ENCODE measurements at places on chromosomes 2 and 18.

- no peak for DNase-seq
Observed at GRCh38 chr2:236826606-236827156, 257.1 kb downstream of the ACKR3 start.

DNA sequence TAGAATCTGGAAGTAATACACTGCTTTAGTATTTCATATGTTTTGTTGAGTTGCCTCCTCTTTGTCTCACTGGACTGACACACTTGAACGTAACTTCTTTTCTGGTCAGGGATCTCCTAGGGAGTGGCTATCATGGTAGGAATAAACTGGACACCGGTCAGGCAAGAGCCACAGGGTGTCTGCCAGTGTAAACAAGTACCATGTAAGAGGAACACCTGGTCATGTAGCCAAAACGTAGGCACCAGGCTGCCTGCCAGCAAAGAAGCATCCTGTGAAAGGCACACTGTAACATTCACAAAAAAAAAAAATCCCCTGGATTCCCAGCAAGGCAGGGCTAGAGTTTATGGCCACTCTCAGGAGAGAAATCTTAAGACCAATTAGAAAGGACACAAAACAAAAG, 372.8 kb upstream of the RND3 start:
- no peak for DNase-seq

DNA sequence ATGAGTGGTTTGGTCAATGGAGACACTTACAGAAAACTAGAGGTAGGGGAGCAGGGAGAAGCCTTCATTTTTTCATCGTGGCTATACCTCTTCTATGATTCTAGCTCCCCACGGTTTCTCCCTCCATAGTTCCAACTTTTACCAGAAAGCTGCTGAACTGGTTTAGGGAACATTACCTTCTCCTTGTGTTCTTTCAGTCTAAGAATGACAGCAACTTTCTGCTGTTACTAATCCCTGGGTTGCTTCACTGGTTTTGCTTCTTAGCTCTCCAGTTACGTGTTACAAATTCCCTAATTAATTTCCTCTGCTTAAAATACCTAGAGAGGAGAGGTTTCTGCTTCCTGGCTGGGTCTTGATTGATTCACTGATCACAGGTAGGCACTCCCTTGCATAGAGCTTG, 499.9 kb downstream of the SLC4A3 start:
- no peak for DNase-seq

GRCh38 chr2:99420031-99420430, 69.8 kb downstream of the REV1 start:
- no peak for DNase-seq

- no peak for DNase-seq
Observed at GRCh38 chr2:86274918-86275275, 62.5 kb downstream of the REEP1 start.

- no peak for DNase-seq
Observed at GRCh38 chr2:235063471-235063961, 111.7 kb downstream of the SH3BP4 start.

- DNase-seq, result no peak
Observed at GRCh38 chr2:69216535-69217332, 170.3 kb downstream of the GFPT1 start.

DNA sequence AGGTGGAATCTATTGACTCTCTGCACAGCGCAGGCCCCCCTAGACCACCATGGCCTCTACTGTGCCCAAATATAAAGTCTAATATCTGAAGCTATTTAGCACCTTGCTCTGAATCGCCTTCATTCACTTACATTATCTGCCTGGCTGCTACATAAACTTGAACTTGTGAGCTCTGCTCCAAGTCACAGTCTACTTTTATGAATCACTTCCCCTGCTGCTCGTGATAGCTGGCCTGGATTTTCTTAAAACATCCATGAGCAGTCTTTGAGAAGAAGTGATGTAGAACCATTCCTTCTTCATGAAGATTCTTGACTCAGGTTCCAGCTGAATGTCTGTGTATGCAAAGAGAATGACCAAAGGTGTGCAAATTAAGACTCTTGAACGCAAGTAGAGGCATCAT, 359.5 kb downstream of the RND3 start:
- no peak for DNase-seq

DNA sequence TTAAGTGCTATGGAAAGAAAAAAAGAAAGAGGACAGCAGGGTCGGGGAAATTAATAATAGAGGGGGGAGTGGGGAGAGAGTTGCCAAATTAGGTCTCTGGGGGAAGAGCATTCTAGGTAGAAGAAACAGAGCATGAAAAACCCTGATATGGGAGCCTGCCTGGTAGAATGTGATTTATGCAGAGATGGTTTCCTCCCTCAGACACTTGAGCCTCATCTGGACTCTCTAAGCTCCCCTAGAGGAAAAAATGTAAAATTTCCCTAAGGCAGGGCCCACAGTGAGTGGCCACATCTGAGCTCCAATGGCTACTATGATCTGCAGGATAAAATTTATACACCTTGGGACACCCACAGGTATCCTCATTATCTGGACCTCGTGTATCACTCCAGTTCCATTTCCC, 20.6 kb upstream of the EPAS1 start:
- no peak for DNase-seq

DNA sequence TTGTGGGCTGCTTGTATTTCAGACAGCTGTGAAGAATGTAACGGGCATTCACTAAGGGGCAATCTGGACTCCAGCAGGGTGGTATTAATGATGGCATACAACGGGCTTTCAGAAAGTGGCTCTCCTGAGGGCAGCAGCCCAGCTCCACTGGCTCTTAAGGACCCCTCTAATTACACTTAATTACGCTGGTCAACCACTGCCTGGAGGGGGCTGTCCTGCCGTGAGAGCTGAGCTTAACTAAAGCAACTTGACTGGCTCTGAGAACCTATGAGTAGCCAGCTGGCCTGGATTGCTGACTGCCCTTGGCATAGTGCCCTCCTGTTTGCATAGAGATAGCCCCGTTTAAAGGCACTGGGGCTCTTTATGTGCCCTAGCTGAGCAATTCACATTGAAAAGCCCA, 3.8 kb downstream of the LIPG start:
- DNase-seq, result no peak

DNA sequence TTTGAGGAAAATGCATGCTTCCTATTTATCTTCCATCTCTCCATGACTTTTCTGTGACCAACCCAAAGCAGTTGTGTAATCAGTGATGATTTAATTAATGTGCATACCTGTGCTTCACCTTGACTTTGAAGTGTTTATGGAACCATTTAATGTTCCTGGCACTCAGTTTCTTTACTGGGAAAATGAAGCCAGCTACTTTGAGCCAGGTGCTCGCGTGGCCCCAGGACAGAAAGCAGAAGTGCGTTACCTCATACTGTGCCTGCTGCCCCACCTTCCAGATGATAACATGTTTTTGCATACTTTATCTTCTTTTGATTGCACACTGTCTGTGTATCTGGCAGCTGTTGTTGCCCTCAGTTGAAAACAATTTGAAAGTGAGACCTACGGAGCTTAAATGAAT, 61.3 kb downstream of the PMAIP1 start:
- DNase-seq, result no peak

DNA sequence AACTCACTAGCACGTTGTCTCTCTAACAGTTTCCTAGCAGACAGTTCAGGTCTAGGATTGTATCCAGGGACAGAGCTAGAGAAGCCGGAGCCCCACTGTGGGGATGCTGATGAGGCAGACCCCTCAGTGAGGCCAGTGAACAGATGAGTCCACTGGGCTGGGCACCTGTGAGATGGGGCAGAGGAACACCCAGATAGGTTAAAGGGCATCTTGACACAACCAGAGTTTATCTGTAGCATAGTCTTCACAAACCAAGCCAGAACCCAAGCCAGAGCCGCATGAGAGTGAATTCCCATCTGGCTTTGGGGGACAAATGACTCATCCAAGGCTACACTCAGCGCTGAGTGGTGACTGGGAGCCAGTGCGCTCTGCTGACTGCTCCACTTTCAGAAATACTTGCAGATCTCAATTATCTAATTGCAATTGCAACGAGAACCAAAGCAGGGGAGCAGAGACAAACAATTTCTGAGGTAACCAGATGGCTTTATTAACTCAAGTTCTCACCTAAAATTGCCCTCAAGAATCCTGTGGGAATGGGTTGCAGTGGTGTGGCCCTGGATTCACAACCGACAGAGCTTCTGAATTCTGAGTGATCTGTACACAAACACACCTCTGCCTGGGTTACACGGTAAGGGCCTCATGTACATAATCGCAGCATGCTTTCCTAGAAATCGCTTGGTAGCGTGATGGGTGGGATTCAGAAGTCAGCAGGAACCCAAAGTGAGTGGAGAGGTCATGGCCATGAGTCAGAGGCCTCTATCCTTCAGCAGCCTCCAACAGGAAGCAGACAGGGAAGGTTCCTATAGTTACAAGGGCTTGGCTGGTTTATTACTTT, 48.7 kb upstream of the MSH2 start:
- no peak for DNase-seq

GRCh38 chr2:228841877-228842276, 429.2 kb downstream of the PID1 start:
- DNase-seq, result no peak

GRCh38 chr18:38028946-38029345, 463.3 kb upstream of the CELF4 start:
- no peak for DNase-seq

DNA sequence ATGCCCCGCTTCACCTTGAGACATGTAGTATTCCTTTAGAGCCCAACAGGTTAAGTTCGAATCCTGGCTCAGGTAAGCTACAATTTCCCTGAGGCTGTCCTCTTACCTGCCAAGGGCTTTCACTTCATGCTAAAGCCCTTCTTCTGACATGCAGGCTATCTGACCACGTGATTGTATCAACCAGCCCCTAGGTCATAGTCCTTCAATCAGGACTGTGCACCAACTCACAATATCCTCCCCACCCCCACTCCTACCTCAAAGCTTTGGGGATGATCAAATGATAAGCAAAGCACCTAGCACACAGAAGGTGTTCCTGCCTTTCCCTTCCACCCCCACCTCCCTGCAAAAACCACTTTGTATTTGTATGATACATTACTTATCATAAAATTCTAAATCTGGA, 78.9 kb downstream of the AAK1 start:
- DNase-seq, result no peak

DNA sequence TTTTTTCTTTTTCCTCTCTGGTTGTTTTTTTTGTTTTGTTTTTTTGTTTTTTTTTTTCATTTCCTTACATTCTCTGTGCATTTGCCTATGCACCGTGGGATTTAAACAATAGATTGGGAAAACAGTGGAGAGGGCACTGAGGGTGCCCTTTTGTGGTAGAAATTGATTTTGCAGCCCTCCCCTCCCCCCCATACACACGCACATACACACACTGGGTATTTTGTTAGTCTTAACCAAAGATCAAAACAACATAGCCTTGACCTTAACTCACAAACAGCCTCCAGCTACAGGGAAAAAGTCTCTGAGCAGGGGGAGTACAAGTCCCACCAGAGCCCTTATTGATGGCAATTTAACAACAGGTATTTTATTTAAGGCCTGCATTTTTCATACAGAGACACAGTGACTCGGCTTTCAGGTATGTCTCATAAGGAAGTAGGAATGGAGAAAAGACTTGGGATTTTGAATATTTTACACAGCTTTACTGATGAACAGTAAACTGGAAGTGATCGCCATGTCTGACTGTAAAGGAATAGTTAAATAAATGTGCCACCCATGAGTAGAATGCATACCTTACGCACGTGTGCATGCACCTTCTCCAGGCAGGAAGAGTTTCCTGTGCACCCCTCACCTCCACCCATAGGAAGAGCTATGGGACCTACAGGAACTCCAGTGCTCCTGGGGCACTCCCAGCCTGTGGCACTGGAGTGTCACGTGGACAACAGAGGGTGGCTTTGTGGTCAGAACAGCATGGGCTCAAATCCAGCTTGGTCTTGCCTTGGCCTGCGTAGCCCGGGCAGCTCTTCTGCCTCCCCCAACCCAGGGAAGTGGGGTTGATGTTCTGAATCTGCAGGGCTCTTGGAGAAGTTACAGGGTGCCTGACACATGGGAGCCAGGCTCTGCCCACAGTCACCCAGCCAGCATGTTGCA, 266.4 kb downstream of the ANAPC1 start:
- no peak for DNase-seq

DNA sequence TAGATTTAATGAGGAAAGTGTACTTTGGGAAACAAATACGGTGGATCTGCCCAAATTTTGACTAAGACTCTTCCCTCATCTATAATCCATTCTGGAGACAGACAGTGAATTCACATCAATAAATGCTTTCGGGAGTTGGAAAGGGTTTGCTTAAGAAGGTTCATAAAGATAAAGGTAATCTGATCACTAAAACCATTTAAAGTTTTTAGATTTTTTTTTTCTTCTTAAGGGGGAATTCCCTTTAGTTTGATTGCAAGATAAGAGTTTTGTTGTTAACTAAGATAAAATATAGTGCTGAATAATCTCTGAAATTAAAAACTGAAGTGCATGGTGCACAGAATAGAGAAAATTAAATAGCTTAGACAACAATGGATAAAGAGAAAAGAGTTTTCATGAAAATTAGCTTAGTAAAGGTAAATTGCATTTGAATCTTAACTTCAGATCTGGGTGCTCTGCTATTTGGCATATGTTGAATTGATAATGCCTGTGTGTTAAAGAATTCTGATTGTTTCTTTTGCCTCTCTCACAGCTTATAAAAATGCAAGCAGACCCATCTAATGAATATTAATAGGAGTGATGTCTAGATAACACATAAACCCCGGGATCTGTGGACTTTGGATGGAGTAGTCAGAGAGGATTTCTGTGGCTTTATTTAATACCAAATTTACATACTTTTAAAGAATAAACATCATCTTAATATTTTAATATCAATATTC, 100.8 kb downstream of the MEIS1 start:
- DNase-seq, result no peak

DNA sequence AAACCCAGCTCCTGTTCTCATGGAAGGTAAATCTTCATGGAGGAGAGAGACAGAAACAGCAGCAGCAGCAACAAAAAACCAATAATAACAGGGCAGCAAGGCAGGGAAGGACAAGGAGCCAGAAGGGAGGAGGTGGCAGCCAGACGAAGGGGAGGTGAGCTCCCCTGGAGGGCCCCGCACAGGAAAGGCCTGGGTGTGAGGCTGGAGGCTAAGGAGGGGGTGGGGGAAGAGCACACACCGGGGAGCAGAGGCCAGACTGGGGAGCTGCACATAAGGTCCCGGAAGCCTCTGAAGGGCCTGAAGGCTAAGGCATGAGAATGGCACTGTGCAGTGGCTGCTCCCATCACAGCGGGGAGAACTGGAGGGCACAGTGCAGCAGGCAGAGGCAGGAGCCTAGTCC, 94.8 kb upstream of the SMAD7 start:
- DNase-seq, result no peak

GRCh38 chr2:145012214-145012670, 492.3 kb upstream of the ZEB2 start:
- no peak for DNase-seq

- DNase-seq, result no peak
Observed at GRCh38 chr2:85844486-85844885, 44.3 kb downstream of the ST3GAL5 start.

GRCh38 chr2:198913394-198914152, 544.2 kb downstream of the SATB2 start:
- DNase-seq, result no peak

GRCh38 chr18:38709122-38709521, 1143.5 kb upstream of the CELF4 start:
- DNase-seq, result no peak

GRCh38 chr2:3602553-3603339, 7.8 kb downstream of the COLEC11 start:
- DNase-seq, result no peak

- no peak for DNase-seq
Observed at GRCh38 chr2:143844986-143845385, 674.9 kb downstream of the ZEB2 start.

- no peak for DNase-seq
Observed at GRCh38 chr2:42421601-42422239, 60.7 kb upstream of the COX7A2L start.

- DNase-seq, result no peak
Observed at GRCh38 chr2:150325656-150326314, 161.7 kb downstream of the RND3 start.

All from activated T-cell treated with anti-CD3 and anti-CD28 coated beads, Interleukin-2, amount 50 U/mL, for 4 hours (primary cell).